ENCODE measurements at places on chromosomes 6 and 20.
A peak's percentile ranks its signal among the peaks of the same experiment; 100 is the strongest.

DNA sequence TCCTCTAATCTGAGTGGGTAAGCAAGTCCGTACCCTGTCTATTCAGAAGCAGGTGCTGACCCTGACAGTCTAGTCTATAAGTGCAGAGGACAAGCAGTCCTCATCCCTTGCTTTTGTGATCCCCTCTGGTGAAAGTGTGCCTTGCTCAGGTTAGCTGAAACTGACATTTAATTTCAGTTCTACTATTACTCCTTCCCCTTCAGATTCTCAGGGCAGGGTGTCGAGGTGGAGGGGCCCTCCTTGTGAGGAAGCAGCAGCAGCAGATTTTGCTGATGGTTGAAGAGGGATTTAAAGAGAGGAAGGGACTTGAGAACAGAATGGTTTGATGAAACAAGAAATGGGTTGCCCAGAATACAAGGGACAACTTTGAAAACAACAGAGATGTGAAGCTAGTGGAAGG is 309.3 kb downstream of the CLIC5 start:
- DNase-seq, result no peak

GRCh38 chr6:36120539-36120938 is 9.8 kb upstream of the MAPK13 start:
- DNase-seq, result peak; percentile 75

- no peak for DNase-seq
These were observed 860.0 kb downstream of the QKI start for GRCh38 chr6:164274493-164274892.

- DNase-seq, result no peak
These were observed 32.8 kb downstream of the PCMT1 start for GRCh38 chr6:149782337-149782736.

GRCh38 chr6:55276745-55277530 is 50.3 kb upstream of the GFRAL start:
- no peak for DNase-seq

DNA sequence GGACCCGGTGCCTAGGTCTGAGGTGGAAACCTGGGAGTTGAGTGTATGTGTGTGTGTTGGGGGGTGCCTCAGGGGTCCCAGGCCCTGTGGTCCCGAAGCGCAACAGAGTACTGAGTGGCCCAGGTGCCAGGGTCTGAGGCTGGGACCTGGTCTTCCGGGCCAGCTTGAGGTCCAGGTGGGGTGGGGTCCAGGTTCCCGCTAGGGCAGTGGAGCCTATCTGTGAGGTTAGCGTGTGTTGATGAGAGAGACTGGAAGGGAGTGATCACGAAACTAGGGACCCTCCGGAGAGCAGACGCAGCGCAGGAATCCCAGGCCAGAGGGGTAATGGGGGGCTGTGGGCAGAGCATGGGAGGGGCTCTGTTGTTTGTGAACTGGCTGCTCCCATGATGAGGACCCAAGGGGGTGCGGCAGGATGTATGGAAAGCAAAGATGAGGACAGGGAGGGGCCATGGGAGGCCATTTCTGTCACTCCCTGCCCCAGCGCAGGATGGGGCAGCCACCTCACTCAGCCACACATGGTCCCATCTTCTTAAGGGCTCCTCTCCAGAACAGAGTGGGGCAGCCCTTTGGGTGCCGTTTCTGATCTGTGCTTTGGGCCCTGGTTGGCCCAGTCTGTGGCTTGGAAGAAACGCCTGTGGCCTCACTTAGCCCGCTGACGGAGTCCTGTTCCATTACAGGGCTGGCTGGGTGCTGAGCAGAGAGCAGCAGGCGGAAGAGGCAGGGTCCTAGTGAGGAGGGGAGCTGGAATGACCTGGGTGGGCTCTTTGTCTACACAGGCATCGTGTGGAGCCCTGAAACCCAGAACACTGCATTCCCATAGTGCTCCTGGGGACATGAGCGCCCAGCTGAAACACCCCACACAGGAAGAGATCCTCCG is 872 bp downstream of the HSPA12B start:
- DNase-seq, result no peak

GRCh38 chr20:52972190-52972937 is at the start of gene TSHZ2:
TSHZ2 (plus strand) TSS chr20:52972358; CDS start chr20:52973294, 936 bp downstream.
- DNase-seq, result peak; percentile 20

DNA sequence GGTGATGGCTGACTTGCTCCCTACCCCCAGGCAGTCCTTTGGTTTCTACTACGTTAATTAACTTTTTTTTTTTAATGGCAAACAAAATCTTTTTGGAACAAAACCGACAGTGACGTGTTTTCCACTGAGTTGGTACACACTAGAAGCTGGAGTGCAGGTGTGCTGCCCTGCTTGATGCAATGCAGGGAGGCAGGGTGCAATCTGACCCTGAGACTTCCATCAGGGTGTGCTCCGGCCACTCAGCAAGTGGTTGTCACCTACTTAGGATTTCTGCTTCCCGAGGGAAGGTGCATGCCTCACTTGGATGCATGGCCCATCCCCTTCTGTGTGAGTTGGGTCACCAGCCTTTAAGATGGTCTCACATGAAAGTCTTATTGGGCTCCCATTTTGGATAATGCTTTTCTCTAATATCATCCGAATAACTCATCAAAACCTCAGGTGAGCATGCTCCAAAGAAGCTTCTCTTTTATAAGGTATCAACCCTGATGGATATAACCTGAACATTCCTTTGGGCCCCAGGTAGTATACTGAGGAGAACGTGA is 14.0 kb downstream of the RREB1 start:
- DNase-seq, result no peak

DNA sequence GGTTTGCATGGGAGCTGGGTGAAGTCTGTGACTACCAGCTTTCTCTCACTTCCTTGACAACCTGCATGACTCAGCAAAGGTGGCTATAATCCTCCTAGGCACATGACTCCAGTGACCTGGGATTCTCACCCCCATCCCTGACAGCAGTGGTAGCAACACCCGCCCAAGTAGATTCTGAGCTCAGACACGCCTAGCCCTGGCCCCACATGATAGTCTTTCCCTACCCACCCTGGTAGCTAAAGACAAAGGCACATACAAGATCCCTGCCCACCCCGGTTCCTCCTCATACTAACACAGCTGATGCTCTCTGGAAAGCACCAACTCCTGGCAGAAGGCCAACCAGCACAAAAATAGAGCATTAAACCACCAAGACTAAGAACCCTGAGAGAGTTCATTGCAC is 25.9 kb upstream of the CRISP1 start:
- no peak for DNase-seq

- DNase-seq, result no peak
These were observed 392.1 kb upstream of the HSF2 start for GRCh38 chr6:122007339-122007738.

DNA sequence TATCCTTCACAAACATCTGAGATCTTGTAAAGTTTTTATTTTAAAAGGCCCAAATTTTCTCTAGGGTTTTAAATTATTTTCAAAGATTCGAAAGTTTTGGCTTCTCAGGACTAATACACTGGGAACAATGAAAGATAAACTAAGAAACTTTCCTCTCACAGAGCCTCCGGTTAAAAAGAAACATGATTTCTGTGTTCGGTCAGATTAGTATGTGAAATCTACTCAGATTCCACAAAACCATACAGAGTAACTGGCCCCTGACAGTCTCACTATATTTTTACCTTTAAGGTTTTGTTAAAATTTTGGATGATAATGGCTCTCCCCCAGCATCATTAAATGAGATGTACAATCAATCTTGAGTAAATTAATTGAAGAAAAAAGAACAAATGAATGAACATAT is 471.0 kb downstream of the COL12A1 start:
- no peak for DNase-seq
